ENCODE measurements at places on chromosomes 7 and 10.

GRCh38 chr7:137130751-137131158, 212.8 kb downstream of the PTN start:
- H3K4me1 ChIP-seq: no peaks in the 10 kb centered on the region
- H3K36me3 ChIP-seq: no peaks in the 10 kb centered on the region

GRCh38 chr10:44347609-44348400, 37.1 kb downstream of the CXCL12 start:
- H3K4me1 ChIP-seq: peaks cover 32% of the 10 kb centered on the region
- no peak overlapping the region for H3K4me3 ChIP-seq
- H3K36me3 ChIP-seq: peaks cover 7% of the 10 kb centered on the region
- H3K27me3 ChIP-seq: peaks cover 18% of the 10 kb centered on the region
- no peak overlapping the region for H3K27ac ChIP-seq

DNA sequence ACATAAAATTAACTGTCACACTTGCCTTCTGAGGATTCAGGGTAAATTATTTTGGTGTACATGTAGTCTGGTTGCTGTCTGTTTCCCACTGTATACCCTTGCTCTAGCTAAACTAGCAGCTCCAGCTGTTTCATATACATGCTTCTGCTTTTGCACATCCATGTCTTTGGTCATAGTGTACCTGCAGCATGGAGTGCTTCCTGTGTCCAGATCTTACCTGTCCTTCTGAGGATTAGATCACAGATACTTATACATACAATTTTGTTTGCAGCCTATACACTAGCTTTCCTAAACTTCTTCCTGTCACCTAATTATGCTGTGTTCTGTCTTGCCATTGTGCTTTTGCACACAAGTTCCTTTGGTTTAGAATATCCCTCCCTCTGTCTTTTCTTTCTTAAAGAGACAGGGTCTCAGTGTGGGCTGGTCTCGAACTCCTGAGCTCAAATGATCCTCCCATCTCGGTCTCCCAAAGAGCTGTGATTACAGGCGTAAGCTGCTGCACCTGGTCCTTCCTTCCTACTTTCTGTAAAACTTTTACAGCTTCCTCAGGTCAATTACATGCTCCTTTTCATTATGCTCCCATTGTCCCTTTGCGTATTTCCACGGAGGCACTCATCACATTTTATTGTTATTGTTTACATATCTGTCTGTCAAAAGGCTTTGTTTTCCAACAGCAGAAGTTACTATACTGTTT, 33.8 kb downstream of the TPST1 start:
- peaks cover 27% of the 10 kb centered on the region for H3K4me1 ChIP-seq
- H3K4me3 ChIP-seq: no peak overlapping the region
- peak overlapping the region; percentile 29 for H3K27ac ChIP-seq
- peaks cover 21% of the 10 kb centered on the region for H3K36me3 ChIP-seq

GRCh38 chr7:135712182-135712782, 15.7 kb downstream of the SLC13A4 start:
- no peak for DNase-seq
- H3K4me3 ChIP-seq: no peak overlapping the region
- H3K36me3 ChIP-seq: peaks cover 6% of the 10 kb centered on the region
- no peaks in the 10 kb centered on the region for H3K27me3 ChIP-seq

DNA sequence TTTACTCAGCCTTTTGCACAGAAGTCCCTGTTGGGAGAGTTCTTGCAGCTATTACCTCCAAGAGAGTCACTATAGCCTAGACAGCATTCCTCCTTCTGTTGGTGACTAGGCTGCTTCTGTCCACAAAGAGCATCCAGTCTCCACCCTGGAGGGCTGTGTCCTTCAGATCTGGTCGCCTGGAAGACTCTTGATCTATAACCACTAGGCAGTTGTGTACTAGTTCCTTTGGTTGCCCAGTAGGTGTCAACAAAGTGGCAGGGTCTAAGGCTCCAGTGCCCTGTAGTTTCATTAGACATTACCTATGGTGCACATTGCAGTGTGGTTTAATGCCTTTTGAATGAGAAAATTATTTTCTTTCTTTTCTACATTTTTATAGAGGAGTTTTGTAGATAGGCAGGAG, 11.3 kb upstream of the AKR1C2 start:
- no peak overlapping the region for H3K27ac ChIP-seq
- H3K36me3 ChIP-seq: no peaks in the 10 kb centered on the region
- peaks cover 16% of the 10 kb centered on the region for H3K4me1 ChIP-seq
- no peak overlapping the region for H3K4me3 ChIP-seq

All from nephron progenitor cell (in vitro differentiated cells).